ENCODE measurements at places on chromosomes 3 and 15.

DNA sequence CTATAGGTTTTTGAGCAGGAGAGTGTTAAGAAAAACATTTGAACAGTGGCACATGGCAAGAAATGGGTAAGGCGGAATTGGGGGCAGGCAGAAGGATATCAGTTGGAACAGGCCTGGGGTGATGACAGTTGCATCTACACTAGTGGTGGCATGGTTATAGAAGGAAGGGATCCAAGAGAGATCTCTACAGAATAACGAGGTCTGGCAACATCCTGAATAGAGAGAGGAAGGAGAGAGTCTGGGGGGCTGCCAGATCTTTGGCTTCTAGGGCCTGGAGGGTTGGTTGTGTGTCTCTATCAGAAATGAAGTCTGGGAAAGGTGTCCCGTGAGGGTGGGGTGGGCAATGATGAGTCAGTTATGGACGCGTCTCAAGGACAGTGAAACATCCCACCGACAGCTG, 26.3 kb downstream of the FSTL1 start:
- no peak for DNase-seq

DNA sequence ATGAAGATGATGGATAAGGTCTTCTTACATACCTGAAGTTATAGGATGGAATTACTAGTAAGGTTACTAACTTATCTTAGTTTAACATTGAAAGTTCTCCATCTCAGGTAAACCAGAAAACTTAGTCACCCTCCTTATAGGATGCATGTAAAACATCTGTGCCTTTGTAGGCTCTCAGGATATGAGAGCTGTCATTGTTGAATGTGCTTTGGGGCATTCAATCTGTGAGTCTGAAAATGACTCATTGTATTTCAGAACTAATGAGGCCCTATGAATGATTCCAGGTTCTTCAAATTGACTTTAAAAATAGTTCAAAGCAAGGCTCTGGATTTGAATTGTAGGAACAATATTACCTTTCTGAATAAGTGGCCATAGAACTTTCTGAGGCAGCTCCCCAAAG, 237.7 kb upstream of the AZI2 start:
- DNase-seq: no peak

- no peak for DNase-seq
These were observed 57.4 kb downstream of the CDCP1 start for GRCh38 chr3:45088543-45089358.

DNA sequence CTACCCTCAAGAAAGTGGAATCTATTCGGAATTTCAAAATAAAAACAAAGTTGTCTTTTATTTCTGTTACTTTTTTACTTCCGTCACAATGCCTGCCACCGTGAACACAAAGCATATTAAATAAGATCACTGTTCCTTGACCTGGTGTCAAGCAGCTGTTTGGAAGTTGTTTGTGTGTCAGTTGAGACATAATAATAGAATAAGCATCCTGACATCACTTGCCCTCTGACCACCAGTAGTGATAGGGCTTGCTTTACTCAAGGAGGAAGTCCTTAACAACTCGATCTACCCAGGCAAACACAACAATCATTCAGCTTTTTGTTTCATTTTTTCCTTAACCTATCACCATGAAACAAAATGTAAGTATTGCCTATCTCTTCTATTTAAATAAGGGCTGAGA, 454.4 kb upstream of the RASGRP1 start:
- DNase-seq: no peak

DNA sequence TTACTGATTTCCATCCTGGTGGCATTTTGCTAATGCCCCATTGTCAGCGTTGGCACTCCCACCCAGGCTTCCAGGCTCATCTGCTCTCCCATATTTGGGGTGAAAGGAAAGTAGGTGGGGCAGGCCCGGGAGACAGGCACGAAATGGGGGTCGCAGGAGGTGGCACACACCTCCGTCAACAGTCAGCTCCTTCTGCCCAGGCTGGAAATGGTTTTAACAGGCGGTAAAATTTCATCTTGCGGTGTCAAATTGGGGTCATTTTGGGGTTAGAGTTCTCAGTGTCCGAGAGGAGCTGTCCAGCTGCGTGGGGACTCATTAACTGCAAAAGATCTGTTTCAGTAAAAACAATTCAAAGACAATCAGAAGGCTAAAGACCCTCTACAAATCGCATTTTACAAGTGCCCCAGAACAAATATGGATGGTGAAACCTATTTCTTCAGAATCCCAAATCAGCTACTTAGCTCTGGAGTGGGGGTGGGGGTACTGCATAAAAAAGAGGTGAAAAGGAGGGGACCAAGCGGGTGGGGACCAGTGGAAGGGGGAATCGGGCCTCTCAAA, 4.2 kb upstream of the MEIS2 start:
- no peak for DNase-seq

DNA sequence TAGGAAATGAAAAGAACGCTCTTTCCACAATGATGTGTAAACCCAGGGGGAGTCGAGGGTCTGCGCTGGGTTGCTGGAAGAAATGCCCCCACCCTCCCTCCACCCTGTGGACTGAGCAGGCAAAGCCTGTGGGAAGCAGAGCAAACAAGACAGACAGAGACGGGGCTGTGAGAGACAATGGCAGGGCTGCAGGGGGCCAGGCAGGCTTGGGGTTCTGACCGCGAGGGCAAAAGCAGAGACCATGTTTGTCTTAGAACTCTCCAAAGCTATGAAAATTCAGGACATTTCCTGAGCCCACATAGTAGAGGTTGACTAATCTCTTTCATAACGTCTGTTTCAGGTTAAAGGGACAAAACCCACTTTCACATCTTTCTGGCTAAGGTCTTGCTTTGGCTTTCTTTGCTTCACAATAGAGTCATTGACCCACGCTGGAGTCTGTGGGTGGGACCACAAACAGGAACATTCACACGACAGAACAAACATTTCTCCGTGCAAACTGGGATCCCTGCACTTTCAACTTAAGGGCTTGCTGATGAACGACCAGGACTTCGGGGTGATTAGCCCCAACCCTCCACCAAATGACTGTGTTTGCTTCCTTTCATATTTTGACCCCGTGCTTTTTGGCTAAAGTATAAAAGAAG, 156.0 kb upstream of the TPM1 start:
- DNase-seq: no peak

DNA sequence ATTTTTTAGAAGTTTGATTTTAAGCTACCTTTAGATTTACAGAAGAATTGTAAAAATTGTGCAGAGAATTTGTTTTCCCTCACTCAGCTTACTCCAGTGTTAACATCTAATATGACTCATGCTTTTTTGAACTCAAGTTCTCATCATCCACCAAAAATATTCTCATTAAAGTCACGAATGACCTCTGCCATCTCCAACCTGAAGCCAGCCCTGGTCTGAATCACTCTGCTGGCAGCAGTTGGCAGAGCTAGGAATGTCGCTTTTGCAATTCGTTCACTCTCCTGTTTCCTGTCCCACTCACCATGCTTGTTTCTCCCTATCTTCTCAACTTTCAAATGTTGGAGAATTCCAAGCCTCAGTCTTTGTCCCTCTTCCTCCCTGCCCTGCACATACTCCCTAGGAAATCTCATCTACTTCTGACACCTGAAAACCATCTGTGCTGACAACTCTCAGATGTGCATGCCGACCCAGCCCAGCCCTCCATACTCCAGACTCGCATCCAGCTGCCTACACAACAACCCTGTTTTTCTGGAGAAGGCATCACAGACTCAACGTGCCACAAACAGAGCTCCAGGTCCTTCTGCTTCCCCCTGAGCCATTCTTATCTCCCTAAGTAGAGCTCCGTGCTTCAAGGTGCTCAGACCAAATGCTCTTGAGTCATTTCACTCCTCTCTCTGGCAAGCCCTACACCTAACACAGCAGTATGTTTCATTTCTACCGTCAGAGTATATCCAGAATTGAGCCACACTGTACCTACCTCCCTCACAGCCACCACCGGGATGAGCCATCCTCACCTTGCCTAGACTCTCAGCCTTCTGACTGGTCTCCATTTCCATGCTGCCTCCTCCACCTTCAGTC, 24.9 kb downstream of the PRR23E start:
- DNase-seq: no peak

DNA sequence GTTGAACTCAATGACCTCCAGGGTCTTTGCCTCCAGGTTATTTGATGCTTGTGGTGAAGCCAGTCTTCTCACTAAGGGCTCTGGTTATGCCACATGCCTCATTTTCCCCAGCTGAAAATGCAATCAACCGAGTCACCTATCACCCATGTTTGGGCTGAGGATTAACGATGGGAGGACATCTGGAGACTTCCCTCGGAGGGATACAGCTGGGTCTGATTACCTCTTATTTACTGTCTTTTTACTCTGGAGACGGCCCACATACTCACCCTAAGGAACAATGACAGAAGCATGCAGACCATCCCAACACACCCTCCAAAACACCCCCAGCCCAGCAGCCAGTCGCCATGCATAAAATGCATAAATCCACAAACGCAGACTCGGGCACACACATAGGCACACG, 187.4 kb downstream of the OPA1 start:
- DNase-seq: no peak

Measured in activated CD8-positive, alpha-beta memory T cell treated with anti-CD3 and anti-CD28 coated beads for 48 hours (primary cell).